ENCODE measurements at places on chromosomes 1 and 21.
A peak's percentile ranks its signal among the peaks of the same experiment; 100 is the strongest.

DNA sequence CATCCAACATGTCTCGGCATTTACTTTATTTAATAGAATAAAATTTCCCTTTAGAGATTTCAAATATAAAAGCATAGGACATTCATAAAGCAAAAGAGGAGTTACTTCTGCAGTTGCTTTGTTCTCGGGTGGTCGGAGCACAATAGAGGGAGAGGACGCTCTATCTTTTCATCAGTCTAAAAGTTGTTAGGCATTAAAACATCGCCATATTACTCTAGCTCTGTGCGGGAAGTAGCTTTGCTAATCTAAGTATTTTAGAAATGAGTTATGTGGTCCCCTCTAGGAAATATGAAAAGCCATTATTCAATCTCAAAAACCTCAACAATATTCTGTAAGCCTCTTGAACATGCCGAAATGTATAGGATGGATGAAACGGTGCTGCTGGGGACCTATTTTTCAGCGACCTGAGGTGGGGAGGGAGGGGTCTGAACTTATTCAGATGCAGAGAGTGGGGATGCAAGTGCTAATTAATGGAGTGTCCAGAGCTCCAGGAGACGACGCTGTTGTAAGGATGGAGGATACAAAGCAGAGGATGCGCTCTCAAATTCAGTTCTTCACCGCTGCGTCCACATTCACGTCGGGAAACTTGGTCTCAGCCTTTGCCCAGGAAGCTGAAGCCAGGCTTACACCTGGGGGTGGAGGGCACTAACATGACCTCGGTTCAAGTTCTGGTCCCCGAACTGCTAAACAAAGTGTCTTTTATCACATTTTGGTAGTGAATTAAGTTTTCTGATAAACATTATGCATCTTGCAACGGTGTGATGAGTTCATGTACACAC, 6.3 kb downstream of the CDKN2C start:
- DNase-seq, result peak; percentile 21

DNA sequence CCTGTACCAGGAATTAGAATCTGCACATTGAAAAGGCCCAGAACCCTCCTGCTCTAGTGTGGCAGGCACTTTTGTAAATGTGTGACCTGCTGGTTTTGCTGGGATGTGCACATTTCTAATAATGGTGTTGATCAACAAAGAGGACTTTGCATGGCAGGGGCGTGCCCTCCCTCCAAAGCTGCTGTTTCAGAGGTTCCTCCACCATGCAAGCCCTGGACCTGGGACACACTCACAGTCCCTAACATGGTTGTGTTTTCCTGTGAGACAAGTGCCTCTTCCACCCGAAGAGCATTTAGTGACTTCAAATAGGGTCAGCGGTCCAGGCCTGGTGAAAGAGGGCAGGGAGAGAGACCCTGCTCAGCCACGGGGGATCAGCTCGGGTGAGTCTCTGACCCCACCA, 28.1 kb downstream of the TENT5C start:
- DNase-seq, result no peak

- no peak for DNase-seq
These were observed 19.1 kb downstream of the RCSD1 start for GRCh38 chr1:167648978-167649744.

DNA sequence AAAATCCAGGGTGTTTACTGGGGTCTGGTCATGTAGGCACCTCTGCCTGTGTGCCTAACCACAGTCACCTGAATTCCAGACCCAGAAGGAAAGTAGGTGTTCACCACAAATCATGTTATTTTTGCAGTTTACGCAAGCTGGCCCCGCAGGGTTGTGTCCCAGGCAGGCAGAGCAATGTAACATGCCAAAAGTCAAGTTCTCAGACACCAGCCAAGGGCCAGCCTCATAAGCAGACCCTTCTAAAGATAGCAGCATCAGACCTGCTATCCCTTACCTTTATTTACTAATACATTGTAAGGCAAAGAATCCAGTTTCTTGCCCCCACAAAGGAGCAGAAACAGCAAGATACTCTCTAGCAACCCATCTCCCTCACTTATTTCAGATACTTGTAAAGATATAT, 83.0 kb downstream of the GPR161 start:
- no peak for DNase-seq

DNA sequence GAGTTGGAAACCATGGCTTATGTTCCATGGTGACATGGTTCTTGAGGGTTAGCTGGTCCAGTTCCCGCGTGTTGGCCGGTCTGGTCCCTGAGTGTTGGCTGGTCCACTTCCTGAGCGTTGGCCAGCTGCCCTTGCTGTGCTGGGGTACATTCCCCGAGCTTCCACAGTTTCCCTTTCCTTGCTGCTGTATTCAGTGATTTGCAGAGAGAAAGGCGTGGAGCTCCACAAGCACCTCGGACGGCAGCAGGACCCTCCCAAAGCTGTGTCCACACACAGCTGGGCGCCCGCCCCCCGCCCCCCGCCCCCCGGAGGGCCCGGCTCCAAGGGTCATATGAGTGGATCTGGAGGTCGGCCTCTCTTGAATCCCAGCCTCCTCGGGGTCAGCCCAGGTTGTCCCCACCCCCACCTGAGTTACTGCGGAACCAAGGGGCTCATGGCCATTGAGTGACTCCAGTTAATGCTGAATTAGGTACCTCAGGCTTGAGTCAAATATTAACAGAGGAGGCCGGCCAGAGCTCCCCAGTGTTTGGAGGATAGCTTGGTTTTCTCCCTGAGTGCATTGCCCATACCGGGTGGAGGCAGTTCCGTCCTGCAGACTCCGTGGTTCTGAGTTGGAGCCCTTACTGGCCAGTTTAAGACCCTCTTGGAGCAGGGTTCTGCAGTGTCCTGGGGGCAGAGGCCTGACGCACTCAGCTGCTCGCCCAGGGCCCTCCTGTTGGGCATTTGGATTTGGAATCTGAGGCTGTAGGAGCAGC, 18.4 kb downstream of the COL18A1 start:
- no peak for DNase-seq

GRCh38 chr1:11125931-11126330, 26.3 kb upstream of the EXOSC10 start:
- DNase-seq, result no peak

DNA sequence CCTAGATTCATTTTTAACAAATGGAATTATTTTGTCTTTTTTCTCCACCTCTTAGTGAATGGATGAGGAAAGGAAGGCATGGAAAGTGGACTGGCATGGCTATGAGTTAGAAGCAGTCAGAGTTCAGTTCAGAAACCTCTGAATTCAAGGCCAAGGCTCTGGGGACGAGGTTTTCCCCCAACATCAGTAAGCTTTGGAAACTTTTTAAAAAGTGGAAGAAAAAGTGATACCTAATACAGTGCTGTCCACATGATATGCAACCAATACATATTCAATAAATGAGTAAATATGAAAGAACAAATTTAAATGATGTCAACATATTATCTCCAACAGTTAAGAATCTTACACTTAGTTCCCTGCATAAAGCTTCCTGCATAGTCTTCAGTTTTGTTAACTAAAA, 204.7 kb downstream of the HLX start:
- DNase-seq, result no peak

- no peak for DNase-seq
These were observed 7.2 kb downstream of the SLAMF1 start for GRCh38 chr1:160639652-160640051.

DNA sequence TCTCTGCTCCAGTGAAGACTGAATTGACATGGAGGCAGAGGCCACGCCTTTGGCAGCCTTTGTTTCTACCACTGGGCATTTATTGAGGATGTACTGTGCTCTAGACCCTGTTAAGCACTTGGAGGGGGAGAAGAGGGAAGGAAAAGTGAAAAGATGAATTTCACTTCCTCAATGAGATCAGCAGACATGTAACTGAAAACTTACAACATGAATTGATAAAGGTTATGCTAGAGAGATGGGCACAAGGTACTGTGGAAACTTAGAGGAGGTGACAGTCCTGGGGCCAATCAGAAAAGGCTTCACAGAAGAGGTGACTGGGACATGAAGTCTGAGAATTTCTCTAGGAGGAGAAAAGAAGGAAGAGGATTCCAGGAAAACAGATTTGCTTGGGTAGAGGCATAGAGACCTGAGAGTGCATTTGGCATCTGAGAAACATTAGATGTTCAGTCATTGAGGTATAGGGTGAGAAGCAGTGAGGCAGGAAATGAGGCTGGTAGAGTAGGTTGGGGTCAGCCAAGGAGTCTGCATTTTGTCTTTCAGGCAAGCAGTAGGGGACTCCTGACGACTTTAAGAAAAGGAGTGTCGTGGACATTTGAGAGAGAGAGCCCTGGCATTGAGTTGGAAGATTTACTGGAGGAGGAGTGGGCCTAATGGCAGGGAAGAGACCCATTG, 113.0 kb downstream of the SYT2 start:
- no peak for DNase-seq

DNA sequence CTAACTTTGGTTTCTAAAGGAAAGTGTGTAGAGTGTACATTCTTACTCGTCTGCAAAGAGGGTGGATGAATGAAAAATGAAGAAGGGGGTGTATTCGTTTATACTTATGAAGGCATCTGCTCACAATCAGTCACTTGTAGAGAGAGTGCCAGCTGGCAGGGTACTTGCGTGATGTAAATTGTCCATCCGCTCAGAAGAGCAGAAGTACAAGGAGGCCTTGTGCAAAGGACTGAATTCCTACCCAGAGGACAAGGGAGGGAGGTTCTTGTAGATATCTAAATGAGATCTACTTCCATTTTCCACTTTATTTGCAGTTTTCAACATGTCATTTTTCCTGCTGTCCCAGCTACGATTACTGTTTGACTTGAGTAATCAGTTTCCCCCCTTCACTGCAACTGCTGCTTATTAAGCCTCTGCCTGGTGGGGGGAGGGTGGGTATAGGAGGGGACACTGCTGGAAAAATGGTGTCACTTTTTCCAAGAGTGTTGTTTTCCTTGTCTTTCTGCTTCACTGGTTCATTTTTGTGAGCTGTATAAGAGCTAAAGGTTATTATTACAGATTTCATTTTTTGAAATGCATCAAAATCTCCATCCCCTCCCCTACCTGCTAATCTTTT, 67.3 kb downstream of the LAMC1 start:
- DNase-seq, result no peak

DNA sequence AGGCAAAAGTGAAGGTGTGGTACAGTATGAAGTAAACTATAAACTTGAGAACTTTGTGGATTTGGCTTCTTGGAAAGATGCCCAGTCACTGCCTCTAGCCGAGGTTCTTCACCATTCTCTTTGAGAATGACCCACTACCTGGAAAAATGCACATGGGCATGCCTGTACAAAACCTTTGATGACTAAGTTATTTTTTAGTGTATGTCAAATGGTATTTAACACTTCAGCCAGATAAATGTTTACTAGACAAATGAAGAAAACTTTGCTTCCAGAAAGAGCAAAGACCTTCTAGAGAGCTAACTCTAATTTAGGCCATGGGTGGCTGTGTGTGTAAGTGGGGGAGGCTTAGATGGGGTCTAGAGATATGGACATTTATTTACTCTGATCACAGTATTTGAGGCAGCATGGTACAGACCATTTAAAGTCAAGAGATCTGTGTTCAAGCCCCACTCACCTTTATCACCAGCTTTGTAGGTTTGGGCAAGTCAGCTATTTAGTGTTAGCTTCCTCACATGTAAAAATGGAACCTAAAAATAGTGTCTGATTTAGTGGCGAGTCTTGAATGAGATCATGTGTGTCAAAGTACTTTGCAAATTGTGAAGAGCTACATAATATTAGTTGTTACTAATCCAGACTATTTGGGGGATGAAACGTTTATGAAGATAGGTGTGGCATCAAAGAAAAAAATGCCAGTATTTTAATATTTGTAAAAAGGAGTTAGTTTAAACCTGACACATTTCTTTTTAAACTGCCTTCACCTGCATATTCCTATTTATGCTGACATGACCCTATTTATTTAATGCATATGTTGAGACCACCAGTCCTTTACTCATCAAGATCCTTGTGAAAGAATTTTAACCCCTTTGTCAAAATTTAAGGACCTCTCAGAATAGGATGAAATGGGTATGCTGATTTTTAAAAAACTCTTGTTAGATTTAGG, 20.2 kb downstream of the NFYC start:
- no peak for DNase-seq

DNA sequence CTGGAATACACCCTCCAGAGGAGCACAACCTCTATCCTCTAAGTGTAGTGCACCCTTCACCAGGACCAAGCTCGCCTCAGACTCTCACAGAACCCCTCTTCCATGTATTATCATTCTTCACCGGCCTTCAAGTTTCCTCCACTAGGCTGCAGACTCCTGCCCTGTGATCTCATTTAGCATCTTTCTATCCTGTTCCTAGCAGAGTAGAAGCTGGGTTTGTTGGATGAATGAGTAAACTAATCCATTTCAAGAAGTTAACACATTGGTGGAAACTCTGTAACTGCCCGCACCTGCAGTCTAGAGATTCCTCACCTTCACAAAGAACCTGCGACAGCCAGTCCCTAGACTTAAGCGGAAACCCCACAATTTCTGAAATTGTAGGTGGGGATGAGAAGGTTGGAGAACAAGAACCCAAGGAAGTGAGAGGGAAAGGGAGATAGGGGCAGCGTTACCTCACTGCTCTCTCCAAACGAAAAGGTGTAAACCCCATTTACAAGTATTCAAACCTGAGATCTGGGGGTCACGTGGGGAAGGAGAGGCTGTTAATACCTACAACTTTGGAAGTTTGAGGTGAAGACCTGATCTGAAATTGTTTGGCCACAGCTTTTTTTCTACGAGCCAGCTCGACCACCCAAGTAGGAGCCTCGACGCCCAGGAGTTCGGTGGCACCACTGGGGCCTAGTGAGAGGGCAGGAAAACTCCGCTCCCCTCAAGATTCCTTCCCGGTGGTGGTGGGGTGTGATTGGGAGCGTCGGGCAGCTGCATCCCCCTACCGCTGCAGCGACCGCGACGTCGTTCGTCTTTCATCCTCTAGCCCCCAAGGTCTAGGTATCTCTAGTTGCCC, 1.2 kb downstream of the PTPN14 start:
- no peak for DNase-seq

DNA sequence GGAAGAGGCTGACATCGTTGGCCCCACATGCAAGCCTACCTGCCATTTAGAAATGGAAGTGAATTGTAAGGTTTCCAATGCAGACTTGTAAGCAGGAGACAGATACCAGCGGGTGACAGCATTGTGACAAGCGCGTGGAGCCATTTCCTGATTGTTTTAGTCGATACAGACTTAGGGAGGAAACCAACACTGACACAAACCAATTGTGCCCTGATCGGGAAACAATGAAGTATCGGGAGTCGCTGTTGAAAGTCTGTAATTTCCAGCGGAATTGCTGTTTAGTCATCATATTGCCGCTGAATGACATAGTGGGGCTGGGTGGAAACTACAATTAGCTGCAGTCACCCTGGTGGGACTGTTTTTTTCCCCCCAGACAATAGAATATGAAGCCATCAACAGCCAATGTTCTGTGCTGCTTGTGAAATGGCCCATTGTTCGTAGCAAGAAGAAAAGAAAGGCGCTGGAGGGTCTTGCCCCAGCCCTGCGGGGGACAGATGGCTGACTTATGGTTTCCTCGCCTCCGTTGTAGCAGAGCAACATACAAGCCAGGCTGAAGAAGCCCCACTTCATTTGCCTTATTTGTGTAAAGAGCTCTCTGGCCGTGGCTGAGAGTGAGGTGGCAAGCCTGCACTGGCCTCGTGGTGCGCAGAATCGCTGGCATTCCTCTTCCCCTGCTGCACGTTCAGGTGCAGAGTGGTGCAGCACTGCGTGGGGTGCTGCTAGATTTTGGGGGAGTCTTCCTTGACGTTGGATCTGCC, 462.7 kb downstream of the CAMTA1 start:
- no peak for DNase-seq

- DNase-seq, result no peak
These were observed 34.4 kb downstream of the ADAMTS1 start for GRCh38 chr21:26810676-26811415.

Data from activated naive CD4-positive, alpha-beta T cell treated with anti-CD3 and anti-CD28 coated beads, Interleukin-2, amount 10 ng/mL, durations not matched to agents 7 days and 5 days (primary cell).